Upper lobe of left lung (tissue), 6 donors: ENCODE measurements at places on chromosomes 5 and 9. TPM values are rescaled to one million over a fixed set of nuclear protein-coding genes. Genes with fewer than 3 reads are reported as not detected.

The PPP1R26 gene
- 48.6 TPM for total RNA-seq

The PCDHB16 gene
- 3.8 TPM for total RNA-seq

The PCDHB4 gene
- total RNA-seq, result 1.8 TPM

The SLC36A3 gene
- total RNA-seq, result not detected

The SH3PXD2B gene
- total RNA-seq, result 43.3 TPM

The FIBCD1 gene
- total RNA-seq, result 4.9 TPM

DNA sequence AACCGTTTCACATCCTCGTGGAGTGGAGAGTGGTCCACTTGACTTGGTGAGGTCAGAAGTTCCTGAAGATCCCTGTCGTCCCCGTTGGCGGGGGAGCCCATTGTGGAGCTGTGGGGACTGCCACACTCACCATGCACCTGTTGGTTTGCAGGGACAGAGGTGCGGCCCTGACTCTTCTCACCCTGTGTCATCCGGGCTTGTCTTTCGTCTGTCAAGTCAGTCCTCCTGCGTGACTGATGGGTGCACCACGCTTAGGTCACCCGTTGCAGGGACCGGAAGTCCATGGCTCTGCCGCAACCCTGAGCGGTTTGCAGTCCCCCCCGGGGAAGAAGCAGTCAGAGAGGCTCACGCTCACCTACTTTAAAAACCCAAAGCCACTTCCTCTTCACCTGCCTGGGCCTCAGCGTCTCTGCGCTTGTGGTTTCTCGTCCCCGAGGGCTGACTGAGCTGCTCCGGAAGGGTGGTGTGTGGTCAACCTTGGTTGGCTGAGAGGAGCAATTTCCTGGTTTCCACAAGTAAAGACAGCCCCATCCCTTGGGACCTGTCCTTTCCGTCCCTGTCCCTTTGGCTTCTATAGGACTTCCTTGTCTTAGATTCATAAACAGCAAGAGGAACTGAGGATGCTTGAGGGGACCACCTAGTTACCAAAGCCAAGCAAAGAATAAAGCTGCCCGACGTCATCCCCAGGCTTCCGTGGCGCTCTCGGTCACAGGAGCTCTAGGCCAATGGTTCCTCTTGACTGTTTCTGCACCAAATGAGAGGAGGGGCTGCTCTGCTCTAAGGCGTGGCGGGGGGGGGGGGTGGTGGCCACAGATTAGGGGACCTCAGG is 53.2 kb downstream of the USP20 start:
- DNase-seq, result peak; percentile 57
- peaks cover 54% of the 10 kb centered on the region for H3K4me1 ChIP-seq
- peak overlapping the region; percentile 22 for H3K4me3 ChIP-seq
- peak overlapping the region; percentile 90 for H3K27ac ChIP-seq
- no peaks in the 10 kb centered on the region for H3K36me3 ChIP-seq
- H3K27me3 ChIP-seq, result no peaks in the 10 kb centered on the region

GRCh38 chr5:145980718-145981117 is 44.3 kb downstream of the SH3RF2 start:
- H3K36me3 ChIP-seq, result no peaks in the 10 kb centered on the region
- peaks cover 16% of the 10 kb centered on the region for H3K4me1 ChIP-seq

- H3K36me3 ChIP-seq, result peaks cover 19% of the 10 kb centered on the region
- H3K27ac ChIP-seq, result peak overlapping the region; percentile 96
- peaks cover 34% of the 10 kb centered on the region for H3K4me1 ChIP-seq
- H3K4me3 ChIP-seq, result no peak overlapping the region
- H3K27me3 ChIP-seq, result no peaks in the 10 kb centered on the region
These were observed 1.2 kb upstream of the NSD1 start for GRCh38 chr5:177132136-177133095.

DNA sequence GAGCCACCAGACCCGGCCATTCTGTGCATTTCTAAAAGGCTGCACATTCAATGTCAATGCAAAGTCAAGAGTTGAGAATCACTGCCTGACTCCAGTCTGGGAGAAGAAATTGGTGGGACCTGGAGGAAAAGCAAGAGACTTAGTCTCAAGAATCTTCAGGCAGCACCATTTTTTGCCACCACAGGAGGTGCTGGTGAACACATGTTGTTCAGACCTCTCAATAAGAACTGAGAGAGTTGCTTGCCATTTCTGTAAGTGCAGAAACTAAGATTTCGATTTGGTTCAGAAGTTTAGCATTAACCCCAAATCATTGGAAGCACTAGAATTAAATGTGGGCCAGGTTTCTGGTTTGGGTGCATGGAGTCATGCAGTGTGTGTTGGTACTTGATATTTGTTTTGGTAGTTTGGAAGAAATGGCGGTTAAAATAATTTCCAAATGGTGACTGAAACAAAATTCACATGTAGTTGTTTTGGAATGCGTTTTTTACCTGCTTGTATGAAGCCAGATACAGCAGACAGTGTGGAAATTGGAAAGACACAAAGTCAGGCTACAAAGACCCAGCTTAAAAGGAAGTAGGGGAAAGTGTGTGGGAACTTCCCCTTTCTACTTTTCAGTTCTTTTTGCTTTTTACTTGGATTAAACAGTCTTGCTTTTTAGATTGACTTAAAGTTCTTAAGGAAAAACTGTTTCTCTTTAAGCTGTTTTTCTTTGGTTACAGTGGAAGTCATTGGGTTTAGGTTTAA is 20.4 kb downstream of the PDE8B start:
- no peak overlapping the region for H3K4me3 ChIP-seq
- H3K4me1 ChIP-seq, result no peaks in the 10 kb centered on the region
- no peaks in the 10 kb centered on the region for H3K27me3 ChIP-seq
- H3K27ac ChIP-seq, result no peak overlapping the region
- DNase-seq, result no peak

DNA sequence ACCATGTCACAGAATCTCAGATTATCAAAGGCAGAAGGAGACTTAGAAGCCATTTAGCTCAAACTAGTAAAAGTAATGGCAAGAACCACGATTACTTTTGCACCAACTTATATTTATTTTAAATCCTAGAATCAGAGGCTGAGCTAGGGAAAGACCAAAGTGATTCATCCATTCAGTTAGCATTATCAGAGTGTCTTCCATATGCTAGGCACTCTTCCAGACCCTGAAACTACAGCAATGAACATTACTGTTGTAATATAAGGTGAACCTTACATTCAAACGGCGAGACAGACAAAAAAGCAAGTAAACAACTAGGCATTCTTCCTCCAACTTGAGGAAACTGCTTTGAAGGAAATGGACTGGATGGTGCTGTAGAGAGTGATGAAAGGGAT is 7.9 kb downstream of the PDE6A start:
- no peaks in the 10 kb centered on the region for H3K36me3 ChIP-seq
- peaks cover 27% of the 10 kb centered on the region for H3K4me1 ChIP-seq
- H3K27me3 ChIP-seq, result no peaks in the 10 kb centered on the region
- no peak overlapping the region for H3K27ac ChIP-seq
- no peak overlapping the region for H3K4me3 ChIP-seq

- no peaks in the 10 kb centered on the region for H3K27me3 ChIP-seq
- no peak overlapping the region for H3K27ac ChIP-seq
These were observed 47.6 kb downstream of the PRELID2 start for GRCh38 chr5:145787507-145787906.

DNA sequence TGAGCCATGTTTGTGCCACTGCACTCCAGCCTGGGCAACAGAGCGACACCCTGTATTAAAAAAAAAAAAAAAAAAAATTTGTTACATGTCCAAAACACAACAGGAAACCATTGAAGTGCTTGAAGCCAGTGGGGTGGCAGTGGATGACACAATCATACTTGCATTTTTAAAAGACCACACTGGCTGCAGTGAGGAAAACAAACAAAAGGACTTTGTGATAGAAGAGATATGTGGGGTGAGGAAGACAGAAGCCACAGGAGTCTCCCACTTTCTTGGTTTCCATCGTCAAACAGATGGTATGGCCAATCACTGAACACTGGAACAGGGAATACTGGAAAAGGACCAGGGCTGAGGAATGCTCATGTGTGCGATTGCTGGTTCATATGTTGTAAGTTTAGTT is 20.9 kb upstream of the COMMD10 start:
- H3K27ac ChIP-seq, result no peak overlapping the region
- H3K4me1 ChIP-seq, result no peaks in the 10 kb centered on the region
- no peak for DNase-seq
- no peak overlapping the region for H3K4me3 ChIP-seq

GRCh38 chr9:33186457-33187168 is 19.5 kb upstream of the B4GALT1 start:
- no peaks in the 10 kb centered on the region for H3K36me3 ChIP-seq
- H3K4me3 ChIP-seq, result no peak overlapping the region
- H3K4me1 ChIP-seq, result peaks cover 16% of the 10 kb centered on the region
- no peaks in the 10 kb centered on the region for H3K27me3 ChIP-seq
- H3K27ac ChIP-seq, result no peak overlapping the region
- peak; percentile 48 for DNase-seq

DNA sequence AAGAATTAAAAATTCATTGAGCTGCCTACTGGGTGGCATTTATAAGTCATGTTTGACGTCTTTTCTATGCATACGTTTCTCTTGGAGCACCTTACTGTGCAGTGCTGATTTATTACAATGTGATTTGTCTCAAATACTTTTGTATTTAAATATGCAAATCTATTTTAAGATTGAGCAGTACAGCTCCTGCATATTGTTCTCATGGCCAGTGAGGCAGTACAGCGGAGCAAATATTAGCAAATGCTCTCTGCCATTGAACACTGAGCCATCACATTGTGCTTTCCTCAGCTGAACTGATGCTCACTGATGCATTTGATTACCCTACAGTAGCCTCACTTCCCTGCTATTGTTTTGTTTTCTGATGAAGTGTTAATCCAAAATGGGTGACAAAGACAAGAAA is 149.6 kb downstream of the HTR1A start:
- H3K27me3 ChIP-seq, result no peaks in the 10 kb centered on the region
- H3K4me3 ChIP-seq, result no peak overlapping the region
- H3K27ac ChIP-seq, result no peak overlapping the region
- H3K4me1 ChIP-seq, result no peaks in the 10 kb centered on the region

GRCh38 chr9:14082732-14083131 is 231.2 kb downstream of the NFIB start:
- H3K4me1 ChIP-seq, result no peaks in the 10 kb centered on the region
- no peak overlapping the region for H3K4me3 ChIP-seq
- H3K27me3 ChIP-seq, result no peaks in the 10 kb centered on the region
- DNase-seq, result no peak
- no peak overlapping the region for H3K27ac ChIP-seq

DNA sequence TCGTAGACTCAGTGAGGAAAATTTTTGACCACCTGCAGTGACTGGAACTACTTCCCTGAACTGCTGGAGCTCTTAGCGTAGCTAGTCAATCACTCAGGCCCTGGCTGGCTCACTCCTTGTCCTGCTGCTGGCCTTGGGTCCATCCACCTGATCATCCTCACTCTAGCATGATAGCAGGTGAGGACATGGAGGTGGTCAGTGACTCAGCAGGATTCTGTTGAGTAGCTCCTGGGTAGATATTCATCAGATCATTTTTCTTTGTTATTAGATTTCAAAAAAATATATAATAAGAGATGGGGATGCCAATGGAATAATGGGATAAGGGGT is 25.0 kb upstream of the SEMA4D start:
- no peaks in the 10 kb centered on the region for H3K27me3 ChIP-seq
- H3K4me1 ChIP-seq, result peaks cover 20% of the 10 kb centered on the region
- DNase-seq, result no peak
- H3K36me3 ChIP-seq, result no peaks in the 10 kb centered on the region
- peak overlapping the region; percentile 78 for H3K27ac ChIP-seq
- H3K4me3 ChIP-seq, result no peak overlapping the region

- H3K4me3 ChIP-seq, result no peak overlapping the region
- DNase-seq, result no peak
These were observed 53.1 kb upstream of the FCN2 start for GRCh38 chr9:134827559-134827958.

- H3K27me3 ChIP-seq, result no peaks in the 10 kb centered on the region
- H3K4me3 ChIP-seq, result no peak overlapping the region
- H3K36me3 ChIP-seq, result no peaks in the 10 kb centered on the region
- H3K27ac ChIP-seq, result no peak overlapping the region
These were observed 151.6 kb downstream of the MACIR start for GRCh38 chr5:103410172-103410571.

DNA sequence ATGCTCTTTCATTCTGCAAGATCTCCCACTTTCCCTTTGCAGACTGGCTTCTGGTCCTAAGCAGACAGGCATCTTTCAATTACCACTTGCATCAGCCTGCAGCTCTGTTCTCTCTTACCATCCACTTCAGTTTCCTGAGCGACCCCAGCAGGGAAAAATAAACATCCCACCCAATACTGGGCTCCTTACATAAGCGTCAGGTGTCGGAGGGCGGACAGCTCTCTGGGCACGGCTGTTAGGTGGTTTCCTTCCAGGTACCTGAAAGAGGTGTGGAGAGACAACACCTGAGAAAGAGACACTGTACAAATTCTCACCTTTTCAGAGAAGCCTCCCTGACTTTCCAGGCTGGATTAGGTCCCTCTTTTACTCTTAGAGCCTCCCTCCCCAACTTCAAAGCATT is 145.1 kb upstream of the PANK3 start:
- no peak overlapping the region for H3K4me3 ChIP-seq
- H3K27ac ChIP-seq, result no peak overlapping the region
- peaks cover 4% of the 10 kb centered on the region for H3K36me3 ChIP-seq
- no peaks in the 10 kb centered on the region for H3K4me1 ChIP-seq
- no peak for DNase-seq
- no peaks in the 10 kb centered on the region for H3K27me3 ChIP-seq
